ENCODE measurements at places on chromosomes 6 and 20.
A peak's percentile ranks its signal among the peaks of the same experiment; 100 is the strongest.

DNA sequence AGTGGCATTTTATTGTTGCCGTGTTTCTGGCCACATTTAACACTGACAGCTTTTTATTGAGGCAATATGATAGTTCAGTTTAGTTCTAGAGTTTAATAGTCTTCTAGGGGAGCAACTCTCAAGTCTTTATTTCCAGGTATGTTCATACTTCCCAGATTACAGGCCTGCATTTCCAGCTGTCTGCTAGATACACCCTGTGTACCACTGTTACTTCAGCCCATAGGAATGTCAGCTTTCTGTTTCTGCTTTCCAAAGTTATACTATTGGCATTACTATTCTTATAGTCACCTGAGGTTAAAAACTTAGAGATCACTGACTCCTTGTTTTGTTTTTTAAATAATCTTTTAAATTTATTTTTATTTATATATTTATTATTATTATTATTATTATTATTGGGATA, 7.6 kb downstream of the ZNF451 start:
- no peak for DNase-seq

GRCh38 chr20:37849156-37849555, 53.8 kb upstream of the VSTM2L start:
- DNase-seq = no peak

GRCh38 chr6:1310628-1311399, 1.1 kb upstream of the FOXQ1 start:
- no peak for DNase-seq

- DNase-seq = no peak
Observed at GRCh38 chr6:147561726-147562125, 53.2 kb downstream of the SAMD5 start.

GRCh38 chr6:167049275-167049674, 50.1 kb downstream of the CEP43 start:
- DNase-seq = no peak

- DNase-seq = peak; percentile 31
Observed at GRCh38 chr6:132797951-132798868, at the start of gene SLC18B1. Gene SLC18B1, minus strand, starts transcription at chr6:132798637. Its CDS starts 181 bp downstream, at chr6:132798456.

- DNase-seq = peak; percentile 60
Observed at GRCh38 chr6:159720708-159721107, 6.6 kb upstream of the WTAP start.
